ENCODE measurements at places on chromosomes 16 and 17.

- DNase-seq = no peak
Observed at GRCh38 chr17:64992325-64992802, 64.2 kb downstream of the GNA13 start.

- no peak for DNase-seq
Observed at GRCh38 chr17:58273453-58274104, 7.2 kb downstream of the MPO start.

DNA sequence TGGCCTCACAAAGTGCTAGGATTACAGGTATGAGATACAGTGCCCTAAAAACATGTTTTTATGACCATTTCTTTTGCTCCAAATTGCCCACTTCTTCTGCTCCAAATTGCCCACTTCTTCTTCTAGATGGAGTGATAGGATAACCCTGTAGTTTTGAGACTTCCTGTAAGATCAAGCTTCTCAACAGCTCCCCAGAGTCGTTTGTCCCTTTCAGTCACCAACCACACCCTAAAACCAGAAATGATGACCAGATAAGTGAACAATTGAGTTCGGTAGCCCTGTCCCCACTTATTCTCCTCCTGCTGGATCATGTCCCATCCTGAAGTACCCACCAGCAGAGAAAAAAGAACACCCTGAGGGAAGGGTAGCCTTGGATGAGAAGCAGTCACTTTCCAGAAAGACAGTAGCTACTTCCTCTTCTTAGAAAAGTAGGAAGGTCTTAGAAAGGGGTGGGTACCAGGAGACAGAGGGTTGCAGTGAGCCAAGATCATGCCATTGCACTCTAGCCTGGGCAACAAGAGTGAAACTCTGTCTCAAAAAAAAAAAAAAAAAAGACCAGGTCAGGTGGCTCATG lies 2.5 kb downstream of the ODAD4 start:
- DNase-seq = no peak

GRCh38 chr16:80158766-80159165 lies 382.0 kb upstream of the DYNLRB2 start:
- DNase-seq = no peak

- no peak for DNase-seq
Observed at GRCh38 chr17:17036524-17036998, 5.7 kb upstream of the MPRIP start.

DNA sequence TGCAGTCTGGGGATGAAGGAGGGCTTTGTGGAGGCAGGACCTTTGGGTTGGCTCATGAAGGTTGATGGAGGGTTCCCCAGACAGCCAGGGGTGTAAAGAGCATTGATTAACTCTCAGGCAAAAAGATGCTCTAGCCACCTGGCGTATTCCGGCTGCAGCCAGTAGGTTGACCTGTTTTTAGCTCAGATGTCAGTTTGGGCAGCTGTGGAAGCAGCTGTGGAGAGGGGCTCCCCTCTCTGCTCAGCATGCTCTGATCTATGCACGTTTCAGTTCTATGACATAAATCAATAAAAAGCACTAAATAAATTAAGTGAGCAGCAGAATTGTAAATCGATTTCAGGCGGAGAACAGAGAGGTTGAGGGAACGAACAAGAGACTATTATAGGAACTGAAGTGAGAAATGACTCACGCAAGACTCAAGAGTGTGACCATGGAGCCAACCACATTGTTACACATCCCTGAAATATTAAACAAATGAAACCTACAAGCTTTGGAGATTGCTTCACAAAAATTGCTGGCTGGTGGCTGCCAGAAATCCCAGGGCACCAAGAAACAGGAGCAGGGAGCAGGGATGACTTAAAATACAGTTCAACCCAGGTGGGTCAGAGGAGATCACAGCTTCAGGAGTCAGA lies 111.9 kb downstream of the GSG1L start:
- no peak for DNase-seq

GRCh38 chr17:5437721-5438317 lies 1.1 kb downstream of the C1QBP start:
- DNase-seq = no peak

- DNase-seq = peak; percentile 81
Observed at GRCh38 chr17:80891397-80892018, 100.1 kb upstream of the CHMP6 start.

- no peak for DNase-seq
Observed at GRCh38 chr17:82941021-82942001, 101.5 kb upstream of the ZNF750 start.

GRCh38 chr17:80063830-80064585 lies 27.6 kb downstream of the CCDC40 start:
- no peak for DNase-seq

- no peak for DNase-seq
Observed at GRCh38 chr16:12653820-12654392, 149.8 kb downstream of the CPPED1 start.

DNA sequence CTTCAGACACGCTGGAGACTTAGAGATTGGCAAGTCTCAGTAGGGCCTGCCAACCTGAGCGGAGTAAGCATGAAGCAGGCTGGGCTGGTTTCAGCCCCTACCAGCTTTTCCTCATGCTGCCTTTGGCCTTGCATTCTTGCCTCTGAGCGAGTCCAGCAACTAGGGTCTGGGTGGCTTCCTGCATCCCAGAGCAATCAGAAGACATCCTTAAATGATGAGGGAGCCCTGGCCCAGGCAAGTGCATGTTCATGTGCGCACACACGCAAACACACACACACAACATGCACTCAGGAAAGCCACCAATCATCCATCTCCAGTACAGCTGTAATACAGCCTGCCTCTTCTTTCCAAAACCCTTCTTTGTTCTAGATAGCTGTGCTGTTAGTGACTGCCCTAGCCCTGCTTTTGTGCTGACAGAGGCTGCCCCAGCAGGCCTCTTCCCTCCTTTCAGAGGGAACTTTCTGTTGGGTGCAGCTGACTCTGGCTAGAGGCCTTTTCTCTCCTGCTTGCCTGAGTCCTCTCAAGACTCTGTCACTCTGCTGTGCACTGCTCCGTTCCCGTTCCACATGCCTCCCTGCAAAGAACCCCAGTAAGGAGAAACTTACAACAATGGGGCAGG lies 30.7 kb upstream of the TBX2 start:
- no peak for DNase-seq

GRCh38 chr17:5043524-5043923 lies 8.3 kb upstream of the SLC52A1 start:
- no peak for DNase-seq

DNA sequence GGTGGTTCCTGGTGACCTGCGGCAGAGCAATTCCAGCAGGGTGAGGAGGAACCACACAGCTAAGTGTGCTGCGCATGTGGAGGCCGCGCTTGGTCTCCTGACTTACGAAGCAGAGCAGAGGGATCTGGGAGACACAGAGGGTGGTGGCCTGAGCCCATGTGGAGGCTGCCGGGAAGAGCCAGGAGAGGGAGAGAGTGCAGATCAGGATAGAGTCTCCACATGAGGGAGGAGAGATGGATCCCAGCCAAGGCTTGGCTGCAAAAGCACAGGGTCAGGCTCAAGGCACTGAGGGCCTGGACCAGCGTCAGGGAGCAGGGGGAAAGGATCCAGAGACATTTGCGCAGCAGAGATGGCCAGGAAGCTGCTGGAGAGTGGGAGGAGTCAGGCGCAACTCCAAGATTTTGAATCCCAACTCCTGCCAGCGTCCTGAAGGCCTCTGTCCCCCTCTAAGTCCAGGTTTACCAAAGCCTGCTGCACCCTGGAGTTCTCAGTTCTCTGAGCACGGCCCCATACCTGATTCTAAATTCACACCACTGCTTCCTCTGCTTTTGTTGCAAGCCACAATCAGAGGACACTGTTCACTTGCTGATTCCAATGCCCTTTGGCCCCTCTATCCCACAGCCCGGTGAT lies 11.3 kb upstream of the MLLT6 start:
- no peak for DNase-seq

DNA sequence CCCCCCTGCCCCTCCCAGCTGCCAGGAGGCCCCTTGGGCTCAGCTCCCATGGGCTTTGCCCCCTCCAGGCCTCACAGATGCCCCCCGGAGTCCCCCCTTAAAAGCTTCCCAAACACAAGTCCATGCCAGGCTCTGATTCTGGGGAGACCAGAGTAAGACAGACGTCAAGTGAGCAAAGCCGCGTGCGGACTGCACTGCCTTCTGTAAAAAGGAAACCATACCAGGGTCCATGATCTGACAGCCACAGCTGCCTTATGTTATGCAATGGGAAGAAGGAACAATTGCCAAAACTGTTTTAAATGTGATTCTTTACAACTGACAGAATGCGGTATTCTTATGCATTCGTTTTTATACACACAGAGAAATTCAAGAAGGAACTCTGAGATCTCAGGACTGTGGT lies 17.9 kb upstream of the HEXD start:
- no peak for DNase-seq

- DNase-seq = no peak
Observed at GRCh38 chr16:31493506-31494125, 10.7 kb downstream of the SLC5A2 start.

- no peak for DNase-seq
Observed at GRCh38 chr16:30893417-30893743, 497 bp downstream of the BCL7C start.

DNA sequence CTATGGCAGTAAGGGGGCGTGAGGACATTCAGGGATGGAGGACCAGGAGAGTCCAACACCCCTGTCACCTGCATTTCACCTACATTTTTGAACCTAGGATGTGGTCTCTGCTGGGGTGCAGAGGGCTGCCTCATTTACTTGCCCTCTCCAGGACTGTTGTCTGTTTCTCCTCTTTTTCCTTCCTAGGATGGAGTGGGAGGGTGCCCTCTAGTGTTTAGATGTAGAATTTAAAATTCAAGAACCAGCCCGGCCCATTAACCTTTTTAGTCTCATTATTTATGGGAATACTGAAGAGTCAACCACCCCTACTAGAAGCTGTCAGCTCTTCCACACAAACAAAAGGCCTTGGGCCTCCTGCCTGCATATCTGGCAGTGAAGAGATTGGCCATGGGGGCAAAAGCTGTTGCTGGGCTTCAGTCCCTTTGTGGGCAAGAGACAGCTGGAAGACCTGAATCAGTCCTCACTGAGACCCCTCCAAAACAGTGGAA lies 2.5 kb upstream of the STARD3 start:
- DNase-seq = no peak

GRCh38 chr17:36921095-36921851 lies 16.0 kb upstream of the LHX1 start:
- peak; percentile 82 for DNase-seq

- DNase-seq = no peak
Observed at GRCh38 chr16:15816228-15816627, 40.6 kb downstream of the MYH11 start.

GRCh38 chr17:52885882-52886281 lies 727.4 kb upstream of the CA10 start:
- DNase-seq = no peak

- no peak for DNase-seq
Observed at GRCh38 chr17:29883497-29883896, 46.5 kb downstream of the SSH2 start.

- no peak for DNase-seq
Observed at GRCh38 chr16:57373117-57373947, 1.0 kb downstream of the CX3CL1 start.

- DNase-seq = no peak
Observed at GRCh38 chr17:36884495-36885152, 52.7 kb upstream of the LHX1 start.

GRCh38 chr16:27111486-27111885 lies 44.8 kb downstream of the C16orf82 start:
- no peak for DNase-seq

DNA sequence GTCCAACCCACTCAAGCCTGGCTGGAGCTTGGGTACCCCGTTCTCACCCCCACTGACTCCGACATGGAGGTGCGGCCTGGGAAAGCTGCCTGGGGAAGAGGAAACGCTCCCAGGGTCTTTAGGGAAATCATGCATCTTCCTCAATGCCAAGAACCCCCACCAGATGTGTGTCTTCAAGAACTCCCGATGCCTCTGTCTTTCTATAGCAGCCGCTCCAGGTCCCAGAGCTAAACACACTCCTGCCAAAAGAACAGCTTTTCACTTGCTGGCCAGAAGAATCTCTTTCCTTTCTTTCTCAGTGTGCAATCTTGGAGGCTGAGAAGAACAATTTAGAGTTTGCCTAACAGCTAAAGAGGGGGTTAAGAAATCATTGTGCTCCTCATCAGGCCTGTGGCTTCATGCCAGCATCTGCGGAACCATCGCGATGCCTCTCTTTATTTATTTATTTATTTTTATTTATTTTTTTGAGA lies 41.1 kb upstream of the MTSS2 start:
- DNase-seq = no peak
